ENCODE measurements at places on chromosomes 16 and 17. TPM values are rescaled to one million over a fixed set of nuclear protein-coding genes. Genes with fewer than 3 reads are reported as not detected.

DNA sequence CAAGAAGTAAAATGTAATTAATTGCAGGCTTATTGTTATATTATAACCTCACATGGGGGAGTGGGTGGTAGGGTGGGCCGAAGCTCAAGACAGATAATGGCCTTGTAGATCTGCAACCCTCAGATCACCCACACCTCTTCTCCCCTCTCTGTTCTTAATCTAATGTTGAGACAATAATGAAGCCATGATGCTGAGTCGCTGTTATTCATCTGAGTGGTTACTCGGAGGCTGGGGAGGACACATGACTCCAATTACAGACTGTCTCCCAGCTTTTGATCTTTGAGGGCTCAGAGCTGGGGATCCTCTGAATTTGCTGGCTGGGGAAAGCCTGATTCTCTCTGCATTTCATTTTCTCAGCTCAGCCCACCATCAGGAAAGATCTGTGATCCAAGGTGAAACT, 275.3 kb downstream of the SHISA9 start:
- DNase-seq, result no peak

- no peak for DNase-seq
These were observed 11.6 kb downstream of the AQP8 start for GRCh38 chr16:25228372-25228771.

GRCh38 chr16:48503779-48504178, 106.2 kb downstream of the N4BP1 start:
- DNase-seq, result no peak

DNA sequence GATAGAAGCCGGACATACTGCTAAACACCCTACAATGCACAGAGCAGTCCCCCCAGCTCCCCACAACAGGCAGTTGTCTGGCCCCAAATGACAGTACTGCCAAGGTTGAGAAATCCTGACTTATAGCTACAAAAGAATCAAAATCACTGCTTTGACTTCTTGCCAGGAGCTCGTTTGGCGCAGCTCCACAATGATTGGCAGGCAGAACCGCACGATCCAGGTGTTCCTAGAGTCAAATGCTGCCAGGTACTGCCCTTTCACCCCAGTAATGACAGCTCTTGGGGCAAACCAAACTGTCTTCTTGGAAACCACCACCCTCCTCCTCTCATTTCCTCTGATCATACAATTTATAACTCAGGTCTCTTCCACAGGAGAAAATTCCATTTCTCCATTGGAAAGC, 2.2 kb upstream of the TMC5 start:
- no peak for DNase-seq

- no peak for DNase-seq
These were observed 8.4 kb upstream of the TNS4 start for GRCh38 chr17:40509626-40510327.

GRCh38 chr17:48809182-48809581, 7.8 kb downstream of the TTLL6 start:
- DNase-seq, result no peak

DNA sequence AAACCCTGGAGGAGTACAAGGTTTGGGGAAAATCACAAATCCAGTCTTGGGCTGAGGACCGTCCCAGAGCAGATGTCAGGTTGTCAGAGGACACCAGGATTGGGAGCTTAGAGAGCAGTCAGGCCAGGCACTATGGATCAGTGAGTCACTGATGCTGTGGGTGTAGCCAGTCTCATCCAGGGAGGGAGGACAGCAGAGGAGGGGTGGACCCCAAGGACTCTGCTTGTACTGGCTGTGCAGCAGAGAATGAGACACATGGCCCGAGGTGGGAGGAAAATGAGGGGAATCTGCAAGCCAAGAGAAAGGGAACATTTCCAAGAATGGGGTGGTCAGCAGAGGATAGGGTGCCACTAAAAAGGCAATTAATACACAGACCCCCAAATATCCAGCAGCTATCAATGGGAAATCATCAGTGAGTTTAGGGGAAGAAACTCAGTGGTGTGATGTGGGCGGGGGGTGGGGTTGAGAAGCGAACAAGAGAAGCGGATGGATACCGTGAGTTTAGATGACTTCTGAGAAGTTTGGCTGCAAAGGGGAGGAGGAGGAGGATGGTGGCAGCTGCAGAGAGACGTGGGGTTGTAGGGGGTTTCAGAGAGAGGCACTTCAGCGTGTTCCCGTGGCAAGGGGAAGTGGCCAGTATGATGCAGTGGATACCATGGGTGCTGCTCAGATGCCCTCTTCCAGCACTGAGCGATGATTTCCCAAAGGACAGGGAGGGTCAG, 43.9 kb downstream of the ARHGAP27 start:
- no peak for DNase-seq

- no peak for DNase-seq
These were observed 14.1 kb downstream of the DHRS7B start for GRCh38 chr17:21140911-21141310.

DNA sequence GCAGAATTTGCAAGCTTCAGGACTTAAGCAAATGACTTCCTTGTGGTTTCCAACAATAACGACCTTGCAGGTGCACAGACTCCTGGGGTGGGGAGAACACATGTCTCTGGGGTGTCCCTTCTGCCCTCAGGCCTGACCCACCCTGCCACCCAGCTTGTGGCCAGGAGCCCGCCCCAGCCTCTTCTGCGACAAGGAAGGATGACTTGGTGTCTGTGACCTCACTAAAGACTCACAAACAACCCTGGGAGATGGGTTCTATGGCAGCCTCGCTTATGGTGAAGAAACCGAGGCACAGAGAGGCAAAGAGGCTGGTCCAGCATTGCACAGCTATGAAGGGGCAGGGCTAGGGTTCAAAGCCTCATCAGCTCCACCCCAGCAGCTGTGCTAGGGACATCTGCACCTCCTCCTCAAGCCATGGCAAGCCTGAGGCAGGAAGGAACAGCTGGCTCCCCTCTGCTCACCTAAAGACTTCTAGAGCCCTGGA, 2.6 kb downstream of the ATP2A3 start:
- no peak for DNase-seq

DNA sequence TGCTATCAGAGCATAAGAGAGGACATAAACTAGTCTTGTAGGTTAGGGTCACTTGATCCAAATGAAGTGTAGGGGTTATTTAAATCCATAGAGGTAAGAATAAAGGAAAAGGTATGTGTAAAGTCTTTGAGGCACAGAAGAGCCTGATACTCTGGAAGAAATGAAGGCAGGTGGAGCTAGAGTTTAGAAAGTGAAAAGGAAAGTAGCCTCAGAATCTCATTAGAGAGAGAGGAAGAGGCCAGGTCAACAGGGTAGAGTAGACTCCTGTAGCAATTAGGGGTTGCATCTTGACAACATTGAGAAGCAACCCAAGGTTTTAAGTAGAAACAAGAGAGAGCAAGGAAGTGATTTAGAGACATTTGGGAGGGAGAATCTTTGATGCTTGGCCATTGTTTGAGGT, 235.2 kb upstream of the SOX9 start:
- no peak for DNase-seq

DNA sequence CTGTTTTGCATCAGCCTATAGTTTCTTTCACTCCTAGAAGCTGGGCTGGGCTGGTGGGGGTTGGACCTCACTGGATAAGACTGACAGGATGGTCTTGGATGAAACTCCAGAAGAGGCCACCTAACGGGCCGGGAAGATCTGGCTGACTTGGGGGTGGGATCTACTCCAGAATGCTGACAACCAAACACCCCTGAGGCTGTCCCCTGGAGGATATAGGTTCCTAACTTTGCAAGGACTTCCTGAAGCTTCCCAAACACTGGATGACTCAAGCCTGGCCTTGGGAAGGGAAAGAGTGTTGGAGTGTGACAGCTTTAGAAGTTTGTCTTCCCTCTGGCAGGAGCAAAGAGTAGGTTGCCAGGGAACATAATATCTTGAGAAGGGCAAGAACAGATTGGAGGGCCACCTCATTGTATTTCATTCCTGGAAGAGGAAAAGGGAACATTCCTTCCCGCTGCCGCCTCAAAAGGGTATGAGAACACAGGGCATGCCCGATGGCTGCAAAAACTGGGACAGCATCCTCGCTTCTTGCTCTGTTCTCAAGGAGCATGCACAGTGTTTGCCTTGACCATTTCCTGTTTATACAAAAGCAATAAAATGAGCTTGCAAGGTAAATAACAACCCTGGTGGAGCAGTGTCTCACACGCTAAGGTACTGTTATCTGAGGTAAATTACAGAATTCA, 6.8 kb upstream of the CYB5B start:
- peak; percentile 24 for DNase-seq

DNA sequence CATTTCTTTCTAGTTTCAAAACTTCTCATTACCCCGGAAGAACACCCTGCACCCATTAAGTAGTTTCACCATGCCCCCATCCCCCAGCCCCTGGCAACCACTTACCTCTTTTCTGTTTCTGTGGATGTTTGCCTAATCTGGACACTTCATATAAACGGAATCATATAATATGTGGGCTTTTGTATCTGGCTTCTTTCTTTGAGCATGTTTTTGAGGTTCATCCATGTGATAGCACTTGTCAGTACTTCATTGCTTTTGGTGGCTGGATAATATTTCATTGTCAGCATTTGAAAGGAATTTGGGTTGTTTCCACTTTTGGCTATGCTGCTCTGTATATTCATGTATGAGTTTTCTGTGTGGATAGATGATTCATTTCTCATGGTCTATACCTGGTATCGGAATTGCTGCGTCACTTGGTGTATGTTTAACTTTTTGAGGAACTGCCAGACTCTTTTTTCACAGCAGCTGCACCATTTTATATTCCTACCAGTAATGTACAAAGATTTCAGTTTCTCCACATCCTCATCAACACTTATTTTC, 30.0 kb upstream of the SLC5A10 start:
- no peak for DNase-seq

DNA sequence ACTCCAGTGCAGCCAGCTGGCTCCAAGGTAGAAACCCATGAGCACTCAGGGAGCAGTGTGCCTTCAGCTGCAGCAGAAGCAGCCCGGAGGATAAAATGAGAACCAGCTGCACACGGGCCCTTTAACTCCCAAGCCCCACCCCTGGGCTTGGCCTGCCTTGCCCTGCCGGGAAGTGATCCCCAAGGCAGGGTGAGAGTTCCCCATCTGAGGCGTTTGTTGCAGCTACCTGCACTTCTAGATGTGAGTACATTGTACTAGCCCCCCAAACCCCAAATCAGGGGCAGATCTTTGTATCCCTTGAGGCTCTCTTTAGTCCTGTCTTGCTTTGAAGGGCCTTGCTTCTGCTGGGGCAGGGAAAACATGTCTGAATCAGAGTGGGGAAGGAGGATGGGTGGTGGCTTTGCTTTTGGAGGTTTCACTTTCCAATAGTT, at the start of gene MVP:
MVP (plus strand) TSS at position 192 of the 431 bp plus-strand sequence. CDS start 10,088 bp downstream, outside the sequence.
- DNase-seq, result no peak

DNA sequence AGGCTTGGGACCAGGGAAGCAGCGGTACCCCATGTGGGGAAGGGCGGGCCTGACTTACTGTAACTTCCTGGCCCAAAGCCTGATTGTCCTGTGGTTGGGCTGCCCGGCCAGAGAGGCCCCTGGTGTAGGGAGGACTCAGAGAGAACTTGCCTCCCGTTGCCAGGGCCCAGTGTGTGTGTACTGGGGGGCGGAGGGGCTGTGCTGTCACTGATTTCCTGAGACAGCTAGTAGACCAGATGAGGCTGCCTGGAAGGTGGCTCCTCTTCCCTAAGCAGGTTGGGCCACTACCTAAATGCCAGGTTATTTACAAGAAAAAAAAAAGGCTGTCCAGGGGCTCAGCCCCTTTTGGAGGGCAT, 16.7 kb downstream of the SOCS3 start:
- DNase-seq, result no peak

GRCh38 chr16:81259916-81260315, 21.4 kb downstream of the BCO1 start:
- DNase-seq, result no peak

GRCh38 chr17:27494192-27495091, 38.2 kb downstream of the KSR1 start:
- no peak for DNase-seq

DNA sequence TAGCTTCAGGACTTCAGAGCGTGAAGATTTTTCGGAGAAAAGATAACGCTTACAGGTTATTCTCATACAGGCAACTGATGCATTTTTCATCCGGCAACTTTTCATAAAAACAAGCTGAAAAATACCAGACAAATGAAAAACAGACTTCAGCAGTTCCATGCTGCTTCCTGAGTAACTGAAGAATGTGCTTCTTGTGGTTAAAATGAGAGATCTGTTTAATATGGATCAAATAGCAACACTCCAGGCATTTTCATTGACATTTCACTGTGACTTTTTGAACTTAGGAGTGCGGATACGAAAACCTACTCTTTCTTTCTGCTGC, 705 bp upstream of the PITPNC1 start:
- DNase-seq, result no peak

DNA sequence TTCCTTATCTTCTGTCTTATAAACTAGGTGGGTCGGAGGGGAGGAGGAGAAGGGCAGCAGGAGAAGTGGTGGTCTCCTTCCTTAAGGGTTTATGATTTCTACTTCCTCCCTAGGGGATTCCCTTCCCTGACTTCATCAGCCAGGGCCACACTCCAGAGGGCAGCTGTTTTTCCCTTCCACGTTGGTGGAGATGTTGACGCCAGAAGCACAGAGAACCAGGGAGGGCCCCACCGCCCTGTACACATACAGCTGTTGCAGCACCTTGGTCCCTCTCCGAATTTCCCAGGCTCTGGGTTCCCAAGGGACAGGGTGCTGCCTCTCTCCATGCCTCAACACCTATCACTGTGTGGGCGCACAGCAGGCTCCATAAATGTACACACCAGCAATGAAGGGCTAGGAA, 5.6 kb upstream of the SLC6A4 start:
- no peak for DNase-seq

GRCh38 chr17:78589885-78590284, 12.7 kb upstream of the DNAH17 start:
- no peak for DNase-seq

DNA sequence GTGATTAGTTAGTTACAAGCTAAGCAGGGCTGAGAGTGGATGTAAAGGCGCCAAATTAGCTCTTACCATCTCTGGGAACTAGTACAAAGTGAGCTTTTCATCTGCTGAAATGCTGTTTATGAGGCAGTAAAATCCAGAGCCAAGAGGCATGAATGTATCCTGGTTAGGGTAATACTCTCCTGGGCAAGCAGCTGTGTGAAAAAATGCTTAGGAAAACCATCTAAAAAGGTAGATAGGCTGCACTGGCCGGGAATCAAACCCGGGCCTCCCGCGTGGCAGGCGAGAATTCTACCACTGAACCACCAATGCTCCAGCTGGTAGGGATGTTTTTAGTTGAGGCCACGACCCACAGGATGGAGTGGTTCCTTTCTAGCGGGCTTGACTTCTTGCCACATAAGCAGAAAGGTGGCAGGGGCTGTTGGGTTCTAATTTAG, 23.0 kb downstream of the VAC14 start:
- DNase-seq, result no peak

DNA sequence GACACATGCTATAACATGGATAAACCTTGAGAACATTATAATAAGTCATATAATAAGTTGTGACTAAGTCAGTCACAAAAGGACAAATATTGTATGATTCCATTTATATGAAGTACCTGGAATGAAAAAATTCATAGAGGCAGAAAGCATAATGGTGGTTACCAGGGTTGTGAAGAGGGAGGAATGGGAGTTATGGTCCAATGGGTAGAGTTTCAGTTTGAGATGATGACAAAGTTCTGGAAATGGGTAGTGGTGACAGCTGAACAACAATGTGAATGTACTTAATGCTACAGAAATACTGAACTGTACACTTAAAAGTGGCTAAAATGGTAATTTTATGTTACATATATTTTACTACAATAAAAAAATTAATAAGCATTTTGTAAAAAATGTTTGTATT, 49.7 kb downstream of the MYO1D start:
- no peak for DNase-seq

GRCh38 chr17:56929362-56929969, 15.6 kb upstream of the TRIM25 start:
- no peak for DNase-seq

- DNase-seq, result no peak
These were observed 193.6 kb downstream of the PARN start for GRCh38 chr16:14436401-14436955.

Gene GGT6
- total RNA-seq, result not detected

Gene FOXF1
- 0.69 TPM for total RNA-seq

Gene LCAT
- 17.0 TPM for total RNA-seq

Gene PGAP3
- total RNA-seq, result 11.2 TPM

Gene BICDL2
- total RNA-seq, result 0.13 TPM

Measured in endothelial cell (in vitro differentiated cells).